ENCODE measurements at places on chromosomes 1 and 21.
A peak's percentile ranks its signal among the peaks of the same experiment; 100 is the strongest.

DNA sequence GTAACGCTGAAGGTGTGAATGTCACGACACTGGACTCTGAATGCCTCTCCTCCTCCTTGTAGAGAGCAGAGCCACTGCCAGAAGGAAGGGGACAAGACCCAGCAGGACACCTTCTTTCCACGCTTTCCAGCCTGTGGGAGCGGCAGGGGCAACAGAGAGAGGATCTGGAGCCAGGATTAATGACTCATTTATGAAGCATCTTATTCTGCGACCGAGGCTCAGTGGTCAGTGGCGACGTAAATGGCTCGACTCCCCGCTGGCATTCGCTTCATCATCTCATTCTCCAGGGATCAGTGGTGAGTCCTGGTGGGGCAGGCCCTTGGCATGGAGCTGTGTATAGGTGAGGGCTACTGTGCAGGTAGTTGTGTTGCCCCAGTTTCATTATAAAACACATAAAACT is 4.6 kb downstream of the SLC37A1 start:
- DNase-seq: no peak

DNA sequence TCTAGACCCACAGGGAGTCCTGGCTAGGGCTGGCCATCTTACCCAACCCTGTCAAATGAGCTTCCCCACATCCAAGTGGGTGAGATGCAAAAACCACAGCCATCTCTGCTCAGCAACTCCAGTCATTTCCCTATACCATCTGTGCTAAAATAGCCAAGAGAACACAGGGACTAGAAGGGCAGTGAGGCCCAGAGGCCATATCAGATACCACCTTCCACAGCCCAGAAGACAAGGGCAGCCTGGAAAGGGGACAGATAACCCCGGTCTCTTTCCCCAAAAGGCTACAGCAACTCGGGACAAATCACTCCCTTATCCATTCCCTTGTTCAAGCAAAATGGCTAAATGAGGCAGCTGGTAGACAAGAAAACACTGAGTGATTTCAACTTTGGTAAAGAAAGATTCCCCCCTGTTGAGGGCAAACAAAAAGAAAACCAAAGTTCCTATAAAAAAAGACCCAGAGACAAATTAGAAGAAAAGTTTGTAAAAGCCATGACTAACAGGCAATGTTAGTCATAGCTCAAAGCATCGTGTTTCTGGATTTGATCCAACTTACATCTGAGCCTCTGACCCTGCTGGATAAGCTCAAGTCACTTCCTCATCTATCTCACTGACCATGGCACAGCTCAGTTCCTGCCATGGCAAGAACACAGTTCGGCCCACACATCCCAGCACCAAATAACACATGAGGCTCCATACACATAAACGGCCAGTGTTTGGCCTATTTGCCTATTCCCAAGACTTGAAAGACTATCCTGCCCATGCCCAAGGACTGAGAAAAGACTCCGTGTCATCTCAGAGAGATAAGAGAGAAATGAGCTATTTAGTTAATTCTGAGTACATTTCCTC is 3.1 kb downstream of the LAMB3 start:
- no peak for DNase-seq

- no peak for DNase-seq
Observed at GRCh38 chr1:35069746-35070145, 9.4 kb upstream of the ZMYM1 start.

- no peak for DNase-seq
Observed at GRCh38 chr21:42140196-42140934, 69.2 kb downstream of the UMODL1 start.

DNA sequence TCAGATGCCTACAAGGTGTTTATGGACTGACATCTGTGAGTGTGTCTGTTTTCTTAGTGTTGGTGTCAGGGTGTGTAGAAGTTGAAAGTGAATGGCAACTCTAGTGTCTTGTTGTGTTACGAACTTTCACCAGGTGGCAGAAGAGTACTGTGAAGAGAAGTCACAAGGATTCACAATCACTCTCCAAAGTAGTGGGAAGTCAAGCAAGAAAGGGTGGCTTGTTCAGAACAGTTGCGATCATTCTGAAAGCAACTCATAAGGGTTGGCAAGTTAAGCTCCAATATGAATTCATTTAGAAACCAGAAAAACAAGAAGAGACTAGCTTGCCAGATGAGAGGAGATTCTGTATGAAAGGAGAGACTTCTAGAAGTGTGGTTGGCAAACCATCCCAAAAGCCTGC is 86.1 kb downstream of the FASLG start:
- peak; percentile 16 for DNase-seq

- no peak for DNase-seq
Observed at GRCh38 chr1:58460469-58460868, 86.1 kb downstream of the OMA1 start.

DNA sequence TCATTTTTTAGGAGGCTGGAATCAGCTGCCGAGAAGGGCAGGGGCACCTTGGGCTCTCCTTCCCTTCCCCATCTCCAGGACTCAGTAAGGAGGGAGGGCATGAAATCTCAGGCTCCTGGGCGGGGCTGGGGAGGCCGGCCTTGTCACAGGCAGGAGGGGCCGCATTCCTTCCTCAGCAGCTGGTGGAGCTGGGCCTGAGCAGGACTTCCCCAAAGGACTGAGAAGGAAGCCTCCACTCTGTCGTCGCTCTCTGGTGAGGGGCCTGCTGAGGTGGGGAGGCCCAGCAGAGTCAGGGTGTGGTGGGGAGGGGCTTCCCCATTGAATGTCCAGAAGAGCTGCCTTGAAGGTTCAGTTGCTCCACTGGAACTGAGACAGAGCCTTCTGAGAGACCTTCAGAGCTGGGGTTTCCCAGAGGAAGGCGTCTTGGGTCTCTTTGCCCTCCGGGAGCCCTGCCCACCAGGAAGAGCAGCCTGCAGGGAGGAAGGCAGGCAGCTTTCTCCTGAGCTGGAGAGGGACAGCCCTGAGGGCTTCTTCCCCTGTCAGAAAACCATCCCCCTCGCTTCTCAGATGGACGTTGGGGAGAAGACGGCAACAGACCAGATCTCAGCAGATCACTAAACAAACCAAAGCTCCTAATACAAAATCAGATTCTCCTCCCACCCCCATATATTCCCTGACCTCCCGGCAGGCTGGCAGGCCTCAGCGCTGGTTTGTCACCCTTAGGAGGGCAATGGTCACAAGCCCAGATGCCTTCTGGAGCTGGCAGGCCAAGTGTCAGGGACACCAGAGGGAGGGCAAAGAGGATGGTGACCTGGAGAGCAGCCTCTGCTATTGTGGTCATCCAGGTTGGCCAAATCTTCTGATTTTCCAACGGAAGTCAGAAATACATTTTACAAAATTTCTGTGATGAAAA is 10.7 kb downstream of the KCNA10 start:
- no peak for DNase-seq

GRCh38 chr1:22108339-22109105 is 34.4 kb downstream of the WNT4 start:
- no peak for DNase-seq

GRCh38 chr1:85484264-85484663 is 19.3 kb upstream of the DDAH1 start:
- DNase-seq: no peak

DNA sequence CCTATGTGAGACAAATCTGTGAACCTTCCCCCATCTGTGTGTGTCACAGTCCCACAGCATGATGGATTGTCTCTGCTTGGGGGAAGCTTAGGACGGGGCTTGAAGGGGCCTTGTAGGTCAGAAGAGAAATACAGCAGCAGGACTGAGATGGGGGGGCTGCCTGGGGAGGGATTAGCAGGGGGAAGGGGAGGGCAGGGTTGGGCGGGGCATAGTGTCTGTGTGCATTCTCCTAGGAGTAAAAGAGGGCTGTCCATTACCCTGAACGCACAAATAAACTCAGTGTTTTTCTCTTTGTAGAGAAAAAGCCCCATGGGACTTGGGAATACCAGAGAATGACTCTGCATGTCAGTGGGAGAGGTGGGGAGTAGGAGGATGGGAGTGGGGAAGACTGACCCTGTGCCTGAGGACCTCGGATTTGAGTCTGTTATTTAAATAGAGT is 16.4 kb downstream of the RNF220 start:
- no peak for DNase-seq

- no peak for DNase-seq
Observed at GRCh38 chr1:100502052-100502792, 35.7 kb upstream of the GPR88 start.

- no peak for DNase-seq
Observed at GRCh38 chr1:47532921-47533792, 95.3 kb downstream of the FOXD2 start.

Measured in activated naive CD4-positive, alpha-beta T cell treated with anti-CD3 and anti-CD28 coated beads, Interleukin-2, amount 50 U/mL, for 16 hours (primary cell).